A172 (cell line): ENCODE measurements at places on chromosomes 3 and 15.

DNA sequence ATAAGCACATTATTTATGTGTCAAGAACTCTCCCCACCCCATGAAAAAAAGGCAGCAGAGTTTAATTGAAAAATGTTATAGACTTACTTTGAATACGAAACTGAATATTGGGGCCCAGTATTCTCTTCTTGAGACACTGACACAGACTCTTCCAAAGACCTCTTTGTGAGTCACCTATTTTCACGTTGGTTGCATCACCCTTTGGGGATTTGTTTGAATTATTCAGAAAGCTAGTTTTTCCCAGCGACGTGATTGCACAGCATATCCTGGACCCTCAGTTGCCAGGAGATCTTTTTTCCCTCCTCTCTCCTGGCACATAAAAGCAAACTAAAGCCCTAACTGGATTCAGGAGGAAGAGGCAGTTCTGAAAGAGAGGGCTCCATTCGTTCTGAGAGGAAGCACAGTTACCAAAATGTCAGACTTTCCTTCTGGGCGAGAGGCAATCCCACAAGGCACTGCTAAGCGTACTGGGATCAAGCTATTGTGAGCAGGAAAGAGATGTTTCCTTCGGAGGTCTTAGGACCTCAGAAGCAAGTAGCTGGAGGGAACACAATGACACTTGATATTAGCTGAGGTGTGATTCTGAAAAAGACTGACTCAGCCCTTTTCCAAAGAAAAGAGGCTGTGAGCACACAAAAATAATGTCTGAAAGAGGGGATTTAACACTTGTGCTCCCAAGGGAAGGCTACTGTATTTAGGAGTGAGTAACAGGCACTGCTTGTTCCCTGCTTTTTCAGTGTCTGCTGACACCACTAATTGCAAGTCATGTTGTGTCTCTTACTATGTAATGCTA, 65.8 kb upstream of the CADPS start:
- DNase-seq: peak; percentile 9

DNA sequence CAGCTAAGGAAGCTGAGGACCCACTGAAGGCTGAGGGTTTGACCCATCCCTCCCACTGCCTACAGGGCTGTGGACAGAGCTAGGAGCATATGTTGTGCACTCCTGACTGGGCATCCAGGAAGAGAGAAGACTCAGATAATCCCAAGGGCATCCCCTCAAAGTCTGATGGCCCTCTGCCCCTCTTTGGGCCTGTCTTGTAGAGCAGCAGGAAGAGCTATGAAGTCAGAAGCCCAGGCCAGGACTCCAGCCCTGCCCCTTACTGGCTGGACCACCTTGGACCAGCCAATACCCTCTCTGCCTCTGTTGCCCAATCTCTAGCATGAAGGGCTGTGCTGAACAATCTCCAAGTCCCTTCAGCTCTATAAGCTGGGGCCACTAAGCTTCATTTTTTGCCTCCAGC, 210.8 kb downstream of the RPLP1 start:
- no peak for DNase-seq

- no peak for DNase-seq
Observed at GRCh38 chr3:127228866-127229265, 35.9 kb downstream of the PRR23E start.

DNA sequence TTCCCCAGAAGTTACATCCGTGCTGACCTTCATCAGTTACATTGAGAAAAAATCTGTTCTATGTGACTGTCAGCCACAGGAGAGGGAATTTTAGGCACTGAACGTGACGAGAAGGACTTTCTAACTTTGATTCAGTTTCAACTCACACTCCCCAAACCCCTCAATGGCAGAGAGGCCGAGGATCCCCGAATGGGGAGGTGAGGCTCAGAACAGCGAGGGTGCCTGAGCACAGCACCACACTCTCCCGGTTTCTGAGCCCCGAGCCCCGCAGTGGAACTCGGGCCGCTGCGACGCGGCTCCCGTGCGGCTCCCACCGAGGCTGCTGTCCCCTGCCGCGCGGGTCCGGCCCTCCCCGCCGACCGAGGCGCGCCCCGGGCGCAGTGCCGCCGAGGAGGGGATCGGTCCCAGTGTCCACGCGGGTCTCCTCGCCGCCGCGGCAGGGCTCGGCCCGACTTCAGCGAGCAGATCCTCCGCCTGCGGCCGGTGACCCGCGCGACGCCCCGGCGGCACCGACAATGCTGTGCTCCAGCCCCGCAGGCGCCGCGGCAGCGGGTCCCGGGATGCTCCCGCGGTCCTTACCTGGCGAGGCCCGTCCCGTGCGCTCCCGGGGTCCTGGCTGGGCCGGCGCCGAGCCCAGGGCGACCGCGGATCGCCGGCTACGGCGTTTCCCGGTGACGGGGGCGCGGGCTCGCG, 439 bp downstream of the CTXND1 start:
- DNase-seq: no peak

DNA sequence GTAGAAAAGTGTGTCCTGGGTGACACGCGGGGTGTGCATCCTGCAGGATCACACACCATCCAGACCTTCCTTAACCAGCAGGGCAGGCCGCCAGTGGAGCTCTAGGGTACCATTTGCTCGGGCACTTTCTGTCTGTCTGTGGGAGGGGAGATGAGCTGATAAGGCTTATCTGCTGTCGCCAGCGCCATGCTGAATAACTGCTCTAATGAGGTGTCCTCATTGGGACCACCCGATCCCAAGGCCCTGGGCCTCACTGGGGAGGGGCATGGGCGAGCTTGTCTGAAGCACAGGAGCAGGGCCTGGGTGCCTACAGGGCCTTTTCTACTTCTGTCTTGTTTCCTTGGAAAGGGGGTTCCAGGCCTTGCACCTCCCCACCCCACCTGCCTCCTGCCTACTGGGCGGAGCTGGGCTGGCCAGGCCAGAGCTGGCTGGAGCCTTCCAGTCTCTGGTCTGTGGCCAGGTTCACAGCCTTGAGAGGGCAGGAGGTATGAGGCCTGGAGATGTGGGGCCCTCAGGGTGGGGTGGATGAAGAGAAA, 2.5 kb upstream of the GATA2 start:
- no peak for DNase-seq

GRCh38 chr3:37493485-37494080, 319.2 kb upstream of the LRRFIP2 start:
- no peak for DNase-seq

GRCh38 chr3:179146911-179147513, 1.1 kb upstream of the PIK3CA start:
- peak; percentile 87 for DNase-seq

DNA sequence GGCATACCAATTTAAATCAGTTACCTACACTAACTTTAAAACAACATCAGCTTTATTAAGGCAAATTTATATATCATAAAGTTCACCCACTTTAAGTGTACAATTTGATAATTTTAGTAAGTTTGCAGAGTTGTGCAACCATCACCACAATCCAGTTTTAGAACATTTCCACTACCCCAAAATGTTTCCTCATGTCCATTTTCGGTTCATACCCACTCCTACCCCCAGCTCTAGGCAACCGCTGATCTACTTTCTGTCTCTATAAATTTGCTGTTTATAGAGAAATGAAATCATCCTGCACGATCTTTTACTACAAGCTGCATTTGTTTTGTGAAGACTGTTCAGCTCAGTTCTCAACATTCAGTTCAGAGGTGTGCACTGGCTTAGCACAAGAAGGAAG, 31.5 kb upstream of the FAM81A start:
- no peak for DNase-seq

GRCh38 chr3:193095366-193095765, 145.7 kb upstream of the PLAAT1 start:
- DNase-seq: peak; percentile 42

GRCh38 chr15:89399238-89400115, 64.9 kb upstream of the POLG start:
- DNase-seq: no peak

DNA sequence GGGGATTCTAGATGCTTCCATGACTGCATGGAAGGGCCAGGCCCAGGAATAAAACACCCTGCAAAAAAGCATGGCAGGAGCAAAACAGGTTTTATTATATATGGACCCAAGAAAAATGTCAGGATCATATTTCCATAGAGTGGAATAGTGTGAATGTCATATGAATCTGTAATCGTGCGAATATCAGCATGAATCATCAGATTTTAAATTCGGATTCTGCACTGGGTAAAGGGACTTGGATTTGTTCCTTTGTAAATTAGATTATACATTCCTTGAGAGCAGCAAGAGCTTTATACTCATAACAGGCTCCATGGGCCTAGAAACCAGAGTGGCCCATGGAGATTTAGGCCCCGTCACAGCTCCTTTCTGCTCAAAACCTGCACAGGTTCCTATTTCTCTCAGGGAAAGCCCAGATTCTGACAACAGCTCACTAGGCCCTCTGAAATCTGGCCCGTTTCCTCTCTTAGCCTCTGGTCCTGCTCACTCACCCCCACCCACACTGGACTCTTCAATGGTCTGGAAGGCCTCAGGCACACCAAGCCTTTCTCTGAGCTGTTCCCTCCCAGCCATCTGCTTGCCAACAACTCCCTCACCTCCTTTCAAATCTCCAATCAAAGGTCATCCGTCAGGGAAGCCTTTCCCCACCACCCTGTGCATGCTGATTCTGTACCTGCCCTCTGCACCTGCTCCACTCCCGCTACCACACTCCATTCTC, 76.0 kb downstream of the FEM1B start:
- DNase-seq: no peak

DNA sequence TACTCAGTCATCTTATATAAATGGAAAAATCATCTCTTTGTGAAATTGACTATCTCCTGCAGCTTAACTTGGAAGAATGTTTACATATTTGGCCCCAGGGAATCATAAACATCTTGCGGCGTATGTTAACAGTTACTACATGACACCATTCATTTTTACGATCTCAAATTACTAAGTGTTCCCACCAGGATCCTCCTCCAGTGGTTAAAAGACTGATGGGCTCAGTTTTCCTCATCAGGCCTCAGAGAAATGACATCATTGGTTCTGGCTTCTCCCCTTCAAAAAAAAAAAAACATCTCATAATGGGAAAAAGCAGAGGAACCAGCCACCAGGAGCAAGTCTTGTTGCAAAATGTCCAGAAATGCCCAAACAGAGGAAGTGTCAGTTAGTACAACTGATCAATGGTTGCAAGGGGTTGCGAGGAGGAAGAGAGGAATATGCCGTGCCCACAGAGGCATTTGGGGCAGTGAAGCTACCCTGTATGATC, 70.5 kb upstream of the LIPC start:
- DNase-seq: peak; percentile 55

- peak; percentile 40 for DNase-seq
Observed at GRCh38 chr3:153285194-153285641, 123.2 kb downstream of the RAP2B start.

DNA sequence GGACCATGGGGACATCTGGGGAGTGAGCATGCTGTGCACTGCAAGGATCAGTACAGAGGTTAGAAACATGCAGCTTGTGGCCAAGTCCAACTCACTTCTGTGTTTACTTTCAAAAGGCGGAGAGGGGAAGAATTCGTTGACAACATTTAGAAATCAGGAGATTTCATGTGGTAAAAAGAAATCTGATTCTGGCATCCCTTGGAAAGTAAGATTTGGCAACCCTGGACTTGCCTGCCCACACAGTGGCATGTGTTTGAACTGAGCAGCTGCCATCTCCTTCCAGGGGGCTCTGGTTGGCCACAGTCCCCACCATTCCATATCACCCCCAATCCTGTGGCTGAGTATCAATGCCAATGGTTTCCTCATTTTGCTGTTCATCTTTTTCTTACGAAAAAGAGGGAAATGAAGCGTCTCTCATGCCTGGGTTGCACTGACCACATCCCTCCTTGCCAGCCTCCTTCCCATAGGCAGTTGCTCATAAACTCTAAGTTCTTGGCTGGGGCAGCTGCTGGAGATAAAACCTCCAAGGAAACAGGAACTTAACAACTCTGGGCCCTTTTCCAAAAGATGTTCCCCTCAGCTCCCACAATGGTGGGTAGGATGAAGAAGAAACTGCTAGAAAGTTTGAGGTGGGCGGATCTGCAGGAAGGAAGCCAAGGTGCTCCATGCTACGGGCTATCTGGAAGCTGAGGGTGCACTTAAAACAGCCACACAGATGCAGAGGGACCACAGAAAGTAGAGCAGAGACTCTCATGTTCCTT, 29.2 kb downstream of the SLC6A11 start:
- no peak for DNase-seq

DNA sequence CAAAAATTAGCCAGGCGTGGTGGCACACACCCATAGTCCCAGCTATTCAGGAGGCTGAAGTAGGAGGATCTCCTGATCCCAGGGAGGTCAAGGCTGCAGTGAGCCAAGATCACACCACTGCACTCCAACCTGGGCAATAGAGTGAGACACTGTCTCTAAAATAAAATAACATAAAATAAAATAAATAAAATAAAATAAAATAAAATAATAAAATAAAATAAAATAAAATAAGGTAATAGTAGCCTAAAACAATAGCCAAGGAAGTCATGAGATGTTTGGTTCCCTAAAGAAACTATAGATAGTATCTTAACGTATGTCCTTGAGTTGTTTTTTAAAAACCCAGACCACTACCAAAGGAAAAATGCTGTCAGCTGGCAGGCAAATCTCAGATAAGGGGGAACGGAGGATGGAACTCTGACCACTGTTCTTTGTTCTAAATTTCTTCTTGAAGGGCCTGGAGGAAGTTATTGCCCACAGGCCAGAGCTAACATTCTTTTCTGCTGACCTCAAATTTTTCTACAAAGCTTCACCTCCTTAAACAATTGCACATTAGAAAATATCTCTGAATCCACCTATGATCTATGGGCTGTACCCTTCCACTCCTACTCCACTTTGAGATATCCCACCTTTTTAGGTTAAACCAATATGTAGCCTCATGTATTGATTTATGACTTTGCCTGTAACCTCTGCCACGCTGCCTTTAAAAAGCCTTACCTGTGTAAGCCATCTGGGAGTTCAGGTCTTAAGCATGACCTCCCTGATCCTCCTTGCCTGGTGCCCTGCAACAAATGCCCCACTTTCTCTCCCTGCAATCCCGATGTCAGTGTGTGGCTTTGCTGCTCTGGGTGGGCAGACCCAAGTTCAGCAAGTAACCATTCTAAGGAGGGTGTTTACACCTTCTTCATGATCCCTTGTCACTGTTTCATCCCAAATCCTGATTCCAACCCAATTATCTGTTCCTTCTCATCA, 126.2 kb upstream of the BHLHE40 start:
- no peak for DNase-seq

- no peak for DNase-seq
Observed at GRCh38 chr15:90003736-90004135, 2.6 kb downstream of the ZNF710 start.

- peak; percentile 43 for DNase-seq
Observed at GRCh38 chr3:52277071-52277964, 1.1 kb downstream of the WDR82 start.

- no peak for DNase-seq
Observed at GRCh38 chr15:42364529-42364928, 5.2 kb downstream of the CAPN3 start.

GRCh38 chr3:192840143-192840836, 77.4 kb downstream of the MB21D2 start:
- DNase-seq: no peak
